ENCODE measurements at places on chromosomes 16 and 17.

DNA sequence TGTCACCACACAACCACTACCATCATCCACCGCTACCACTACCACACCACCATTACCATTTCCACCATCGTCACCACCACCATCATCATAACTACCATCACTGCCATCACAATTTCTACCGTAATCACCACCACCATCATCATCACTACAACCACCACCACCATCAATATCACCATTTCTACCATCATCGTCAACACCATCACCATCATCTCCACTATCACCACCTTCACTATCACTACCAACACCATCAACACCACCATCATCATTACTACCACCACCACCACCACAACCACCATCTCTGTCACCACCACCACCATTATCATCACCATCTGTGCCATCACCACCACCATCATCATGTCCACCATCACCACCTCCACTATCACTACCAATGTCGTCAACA, 524.5 kb upstream of the C16orf82 start:
- DNase-seq: no peak

DNA sequence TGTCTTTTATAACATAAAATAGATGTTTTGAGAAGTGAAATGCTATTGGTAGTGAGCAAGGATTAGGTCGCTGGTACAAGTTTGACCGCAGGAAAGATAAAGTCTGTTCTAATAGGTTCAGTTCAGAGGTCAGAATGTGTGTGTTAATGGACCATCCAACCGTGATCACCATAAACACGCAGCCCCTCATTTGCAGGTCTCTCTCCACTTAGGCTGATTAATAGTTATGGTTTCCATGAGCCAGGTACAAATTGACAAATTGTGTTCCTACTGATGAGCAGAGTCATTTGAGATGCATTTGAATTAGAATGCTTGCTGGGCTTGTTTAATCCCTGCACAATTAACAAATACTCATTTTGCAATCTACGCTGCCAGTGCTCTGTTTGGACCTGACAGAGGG, 318.1 kb upstream of the GOT2 start:
- no peak for DNase-seq

DNA sequence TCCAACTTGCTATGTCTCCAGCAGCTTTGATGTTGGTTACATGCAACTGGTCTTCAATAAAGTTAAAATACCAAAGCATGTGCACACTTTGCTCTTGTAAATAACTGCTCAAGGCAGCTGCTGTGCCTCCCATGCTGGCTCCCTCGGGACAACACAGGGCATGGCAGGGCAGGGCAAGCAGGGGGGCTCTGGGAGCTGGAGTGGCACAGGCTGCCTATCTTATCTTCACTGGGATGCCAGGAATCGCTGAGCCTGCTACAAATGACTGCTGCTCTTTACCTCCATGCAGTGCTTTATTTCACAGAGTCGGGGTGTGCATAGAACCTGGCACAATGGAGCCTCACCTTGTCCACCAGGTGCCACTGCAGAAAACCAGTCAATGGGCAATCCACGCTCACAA, 21.8 kb downstream of the PEMT start:
- DNase-seq: no peak

- DNase-seq: no peak
Observed at GRCh38 chr17:71057448-71057847, 888.1 kb downstream of the KCNJ2 start.

DNA sequence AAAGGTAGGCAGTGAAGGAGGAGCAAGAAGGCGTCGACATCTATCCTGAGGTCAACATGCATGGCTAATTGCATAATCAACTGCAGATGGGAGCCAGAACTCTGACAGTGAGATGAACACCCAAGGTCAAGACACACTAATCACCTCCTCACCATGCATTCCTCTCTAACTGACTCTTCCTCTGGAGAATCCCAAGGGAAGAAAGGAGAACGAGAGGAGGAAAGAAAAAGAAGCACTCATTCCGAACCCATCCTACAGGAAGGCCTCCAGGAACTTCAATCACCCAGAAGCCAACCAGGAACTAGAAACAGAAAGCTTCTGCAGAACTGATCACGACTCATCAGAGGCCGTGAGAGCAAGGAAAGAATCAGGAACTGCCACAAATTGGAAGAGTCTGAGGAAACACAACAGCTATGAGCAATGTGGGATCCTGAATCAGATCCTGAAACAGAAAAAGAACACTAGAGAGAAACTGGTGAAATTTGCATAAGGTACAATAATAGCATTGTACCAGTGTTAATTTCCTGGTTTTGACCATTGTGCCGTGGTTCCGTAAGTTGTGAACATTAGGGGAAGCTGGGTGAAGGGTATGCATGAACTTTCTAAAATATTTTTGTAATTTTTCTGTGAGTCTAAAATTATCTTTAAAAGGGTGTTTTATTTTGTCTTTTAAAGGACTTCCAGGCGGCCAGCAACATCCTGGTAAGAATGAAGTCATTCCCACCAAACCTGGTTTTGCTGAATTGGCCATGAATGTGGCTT, 10.0 kb upstream of the BEAN1 start:
- no peak for DNase-seq

- no peak for DNase-seq
Observed at GRCh38 chr16:6081320-6081976, 983.9 kb upstream of the EEF2KMT start.

DNA sequence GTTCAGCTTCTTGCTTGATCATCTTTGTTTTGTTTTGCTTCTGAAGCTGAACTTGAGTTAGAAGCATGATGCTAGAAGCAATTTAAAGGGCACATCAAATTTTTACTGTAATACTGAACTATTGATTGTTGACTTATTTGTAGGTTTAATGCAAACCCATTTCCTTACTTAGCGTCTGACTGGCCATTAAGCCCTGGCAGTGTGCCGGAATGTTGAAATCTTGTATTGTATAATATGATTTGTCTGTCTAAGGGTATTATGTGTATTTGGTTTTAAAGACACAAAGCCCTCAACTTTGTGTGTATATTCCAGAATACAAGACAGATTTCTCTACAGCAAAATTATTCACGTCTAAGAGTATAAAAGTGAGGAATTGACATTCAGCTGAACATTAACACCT, 39.7 kb downstream of the NUP93 start:
- DNase-seq: no peak

GRCh38 chr16:678858-679813, 1.1 kb upstream of the STUB1 start:
- no peak for DNase-seq

All from stimulated activated CD4-positive, alpha-beta T cell treated with anti-CD3 and anti-CD28 coated beads, Interleukin-1b, Interleukin-23, amount 100 ng/mL, for 1 hour (primary cell).